ENCODE measurements at places on chromosomes 1 and 21.

DNA sequence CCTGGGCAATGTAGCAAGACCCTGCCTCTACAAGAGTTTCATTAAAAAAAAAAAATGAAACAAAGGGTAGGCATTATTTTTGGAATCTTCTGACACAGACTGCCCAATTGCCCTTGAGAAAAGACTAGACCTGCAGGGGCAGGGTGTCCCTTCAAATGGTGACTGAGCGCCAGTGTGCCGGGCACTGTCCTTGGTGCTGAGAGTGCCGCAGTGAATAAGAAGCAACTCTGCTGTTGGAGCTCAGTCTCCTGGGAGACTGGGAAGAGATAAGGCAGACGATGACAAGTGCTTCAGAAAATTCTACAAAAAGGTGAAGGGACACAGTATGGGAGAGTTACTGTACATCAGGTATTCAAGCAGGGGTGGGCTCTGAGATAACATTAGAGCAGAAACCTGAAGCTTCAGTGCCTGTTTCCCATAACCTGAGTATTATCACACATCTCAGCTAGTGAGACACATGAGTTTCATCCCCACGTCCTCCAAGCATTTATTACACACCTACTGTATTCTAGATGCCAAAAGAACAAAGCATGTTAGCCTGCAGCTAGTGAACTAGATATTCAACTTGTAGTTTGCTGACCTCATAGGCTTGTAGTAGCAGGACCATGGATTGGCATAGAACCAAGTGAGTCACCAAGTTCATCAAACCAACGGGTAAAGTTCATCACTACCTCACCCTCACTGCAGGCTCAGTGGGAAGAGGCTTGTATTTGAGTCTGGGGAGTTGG is 18.4 kb upstream of the RPL11 start:
- DNase-seq: peak; percentile 51

DNA sequence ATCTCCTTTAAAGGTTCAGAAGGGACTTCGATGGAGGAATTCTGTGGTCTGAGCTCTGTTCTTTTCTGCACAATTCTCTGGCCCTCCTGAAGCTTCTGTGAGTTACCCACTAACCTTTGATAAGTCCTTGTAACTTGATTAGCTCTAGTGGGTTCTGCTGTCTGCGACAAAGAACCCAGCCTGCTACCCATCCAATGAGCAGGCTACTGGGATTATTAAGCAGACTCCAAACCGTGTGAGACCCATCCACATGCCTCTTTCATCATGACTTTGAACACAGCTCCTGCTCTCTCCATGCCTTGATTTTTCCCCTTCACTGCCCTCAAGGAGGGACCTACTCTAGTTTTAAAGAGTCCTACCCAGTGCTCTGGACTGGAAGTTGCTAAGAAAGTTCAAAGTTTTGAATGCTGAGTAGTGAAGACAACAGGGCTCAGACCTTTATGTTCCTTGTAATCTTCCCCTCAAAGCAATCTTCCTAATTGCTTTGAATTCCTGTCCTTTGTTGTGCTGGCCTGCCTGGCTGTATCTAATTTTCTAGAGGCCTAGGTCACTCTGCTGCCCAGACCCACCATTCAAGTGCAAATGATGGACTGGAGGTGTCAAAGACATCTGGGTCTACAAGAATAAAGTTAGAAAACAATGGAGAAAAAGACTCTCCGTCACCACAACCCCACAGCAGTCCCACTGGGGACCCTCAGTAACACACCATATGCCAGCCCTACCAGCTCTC is 146.9 kb downstream of the RHOU start:
- no peak for DNase-seq

GRCh38 chr21:14488672-14489204 is 57.4 kb downstream of the SAMSN1 start:
- DNase-seq: no peak

DNA sequence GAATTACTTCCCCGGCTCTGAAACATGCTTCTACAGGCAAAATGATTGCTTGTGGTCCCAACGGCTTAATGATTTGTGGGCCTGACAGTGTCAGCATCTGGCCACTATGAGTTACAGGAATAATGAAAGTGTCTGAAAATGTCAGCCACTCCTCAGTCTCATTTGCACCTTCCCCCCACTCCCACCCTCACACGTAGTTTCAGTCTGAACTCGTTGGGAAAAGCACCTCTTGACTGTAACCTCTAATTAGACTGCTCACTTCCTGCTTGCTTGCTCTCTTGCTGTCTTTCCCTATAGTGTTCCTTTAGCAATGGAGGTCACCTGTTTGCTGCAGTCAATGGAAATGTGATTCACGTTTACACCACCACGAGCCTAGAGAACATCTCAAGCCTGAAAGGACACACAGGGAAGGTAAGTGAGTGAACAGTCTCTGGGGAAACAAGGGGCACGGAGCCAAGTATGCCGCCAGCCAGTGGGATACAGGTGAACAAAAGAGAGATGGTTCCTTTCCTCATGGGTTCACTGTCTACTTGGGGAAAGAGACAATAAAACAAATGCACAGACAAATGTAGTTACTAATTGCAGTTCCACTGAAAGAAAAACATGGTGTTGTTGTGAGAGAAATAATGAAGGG is 27.1 kb downstream of the CFAP57 start:
- peak; percentile 73 for DNase-seq

DNA sequence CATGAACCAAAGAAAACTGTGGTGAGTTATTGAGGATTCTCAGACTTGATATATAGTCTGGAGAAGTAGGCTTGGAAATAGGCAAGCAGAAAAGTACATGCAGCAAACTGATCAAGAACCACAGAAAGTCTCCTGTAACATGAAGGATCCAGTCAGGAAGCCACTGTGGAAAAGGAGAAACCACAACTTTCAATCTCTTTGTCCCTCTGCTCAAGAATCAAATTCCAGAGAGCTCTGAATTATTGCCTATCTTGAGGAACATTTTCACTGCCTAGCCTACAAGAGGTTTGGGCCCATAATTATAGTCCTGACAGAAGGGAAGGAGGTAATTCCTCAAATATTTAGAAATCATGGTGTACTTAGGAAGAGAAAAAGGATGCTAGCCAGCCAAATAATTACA is 43.0 kb upstream of the ADAMTS1 start:
- no peak for DNase-seq

DNA sequence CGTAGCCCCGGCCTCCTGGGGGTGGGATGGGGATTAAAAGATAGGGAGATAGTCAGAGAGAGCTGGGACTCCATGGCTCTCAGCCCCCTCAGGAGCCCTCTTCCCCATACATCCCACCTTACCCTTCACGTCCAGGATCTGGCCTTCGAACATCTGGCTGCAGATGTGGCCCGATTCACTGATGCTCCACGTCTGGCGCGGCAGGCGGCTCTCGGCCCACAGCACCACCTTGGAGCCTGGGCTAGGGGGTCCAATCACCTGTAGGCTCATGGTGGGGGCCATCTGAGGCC is 4.2 kb downstream of the CD52 start:
- no peak for DNase-seq

GRCh38 chr1:147561472-147561840 is 20.2 kb downstream of the BCL9 start:
- no peak for DNase-seq

DNA sequence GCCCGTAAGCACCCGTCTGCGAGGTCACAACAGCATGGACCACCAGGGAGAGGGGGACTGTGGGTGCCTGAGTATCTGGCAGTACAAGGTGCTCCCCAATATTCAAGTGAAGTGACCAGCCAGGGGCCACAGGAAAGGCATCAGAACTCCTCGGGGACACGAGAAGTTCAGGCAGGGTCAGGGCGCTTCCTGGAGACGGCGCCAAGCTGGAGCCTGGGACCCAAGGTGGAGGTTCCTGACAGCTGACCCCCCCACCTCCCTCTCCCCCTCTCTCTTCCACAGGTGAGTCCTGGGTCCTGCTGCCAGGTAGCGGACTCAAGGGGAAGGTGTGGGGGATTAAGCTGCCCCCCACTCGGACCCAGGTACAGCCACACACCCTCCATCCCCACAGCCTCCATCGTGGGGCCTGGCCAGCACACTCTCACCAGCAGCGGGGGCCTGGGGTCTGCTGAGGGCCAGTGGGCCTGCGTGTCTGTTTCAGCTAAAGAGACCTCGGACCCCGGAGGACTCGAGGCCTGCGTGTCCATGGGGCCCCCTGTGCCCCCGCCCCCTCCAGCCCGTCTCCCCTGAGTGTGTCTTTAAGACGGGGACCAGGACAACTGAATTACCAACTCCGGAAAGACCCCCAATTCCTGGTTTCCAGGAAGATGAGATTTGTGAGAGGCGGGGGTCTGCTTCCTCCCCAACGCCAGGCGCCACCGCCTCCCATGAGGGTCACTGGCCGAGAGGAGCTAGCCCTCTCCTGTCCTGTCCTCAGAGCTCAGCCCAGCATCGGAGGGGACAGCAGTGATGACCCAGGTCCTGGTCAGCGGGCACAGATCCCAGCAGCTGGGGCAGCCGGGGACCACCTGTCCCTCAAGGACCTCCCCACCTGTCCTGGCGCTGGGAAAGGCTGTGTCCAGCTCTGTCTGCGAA is 6.2 kb downstream of the TNFRSF18 start:
- DNase-seq: no peak

DNA sequence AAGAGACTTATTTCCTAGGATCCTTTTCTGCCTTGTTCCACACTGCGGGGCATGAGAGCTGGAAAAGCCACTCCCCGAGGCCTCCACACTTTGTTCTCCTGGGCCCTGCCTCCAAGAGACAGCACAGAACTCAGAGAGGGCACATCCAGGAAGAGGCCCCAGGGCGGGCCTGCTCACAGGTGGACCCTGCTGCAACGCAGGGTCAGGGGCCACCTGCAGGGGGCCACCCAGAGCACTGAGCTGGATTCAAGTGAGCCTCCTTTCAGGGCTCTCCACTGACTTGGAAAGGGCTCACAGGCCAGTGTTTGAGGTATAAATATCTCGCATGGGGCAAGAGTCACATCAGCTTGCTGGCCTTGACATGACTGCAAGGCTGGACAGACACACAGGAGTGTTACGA is 4.8 kb downstream of the RGS16 start:
- no peak for DNase-seq

- DNase-seq: no peak
Measured at GRCh38 chr1:172647987-172648386, 10.9 kb upstream of the FASLG start.

- DNase-seq: no peak
Measured at GRCh38 chr1:165841582-165842017, 14.2 kb downstream of the UCK2 start.

GRCh38 chr21:25624511-25624910 is 14.5 kb upstream of the JAM2 start:
- DNase-seq: no peak

GRCh38 chr1:167450843-167451242 is 67.5 kb downstream of the CD247 start:
- DNase-seq: no peak

DNA sequence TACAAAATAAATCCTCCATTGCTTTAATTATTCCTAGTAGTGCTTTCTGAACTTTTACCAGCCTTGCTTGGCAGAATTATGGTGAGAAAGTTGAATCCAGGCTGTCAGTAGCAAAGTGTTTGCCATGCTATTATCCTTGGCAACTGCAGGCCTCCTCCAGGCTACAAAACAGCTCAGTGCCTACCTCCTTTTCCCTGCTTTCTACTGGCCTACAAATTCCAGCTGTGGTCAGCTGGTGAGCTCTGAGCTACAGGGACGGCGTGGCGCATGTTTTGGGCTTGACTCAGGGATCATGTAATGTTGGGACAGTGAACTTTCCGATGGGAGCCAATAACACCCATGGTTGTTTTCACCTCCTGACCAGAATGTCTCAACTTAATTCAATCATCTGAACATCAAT is 456.1 kb upstream of the ADAMTS5 start:
- no peak for DNase-seq

DNA sequence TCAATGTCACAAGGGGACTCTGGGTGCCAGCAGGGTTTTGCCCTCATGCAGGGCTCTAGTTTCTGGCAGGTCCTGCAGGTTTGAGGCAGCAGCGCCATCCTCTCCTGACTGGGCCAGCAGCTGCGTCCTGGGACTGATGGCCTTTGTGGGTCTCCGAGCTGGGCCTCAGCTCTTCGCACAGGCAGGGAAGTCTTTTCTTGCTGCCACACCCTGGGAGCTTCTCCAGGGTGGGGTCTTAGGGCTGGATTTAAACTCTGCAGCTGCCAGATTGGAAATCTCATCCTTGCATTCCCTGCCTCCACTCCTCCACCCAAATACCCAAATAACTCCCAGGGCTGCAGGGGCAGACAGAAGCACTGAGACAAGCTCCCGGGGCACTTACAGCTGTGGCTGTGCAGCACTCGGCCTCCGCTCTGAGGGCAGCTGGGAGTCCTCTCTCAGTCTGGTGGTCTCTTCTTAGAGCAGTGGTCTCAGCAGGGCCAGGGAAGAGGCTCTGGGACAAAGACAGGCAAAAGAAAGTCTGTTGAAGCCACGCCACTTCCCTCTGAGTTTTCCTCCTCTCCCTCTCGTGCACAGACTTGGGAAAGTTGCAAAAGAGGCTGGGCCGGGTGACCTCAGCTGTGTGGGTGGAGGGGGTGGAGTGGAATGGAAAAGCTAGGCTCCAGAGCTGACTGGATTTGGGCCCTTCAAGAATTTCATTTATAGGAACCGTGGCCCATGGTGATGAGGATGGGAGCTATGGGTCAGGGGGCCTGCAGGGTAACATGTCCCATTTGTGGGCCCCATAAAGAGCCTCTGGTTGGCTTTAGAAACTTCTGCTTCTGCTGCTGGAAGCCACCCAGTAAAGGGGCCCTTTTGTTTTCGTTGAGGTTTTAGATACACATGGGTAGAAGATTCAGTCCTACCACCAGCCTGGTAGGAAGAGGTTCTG is at the start of gene RAB7B:
TSS of gene RAB7B (minus strand) at position 525 of the 931 bp plus-strand sequence. CDS start 9,260 bp downstream, outside the sequence.
- DNase-seq: no peak

DNA sequence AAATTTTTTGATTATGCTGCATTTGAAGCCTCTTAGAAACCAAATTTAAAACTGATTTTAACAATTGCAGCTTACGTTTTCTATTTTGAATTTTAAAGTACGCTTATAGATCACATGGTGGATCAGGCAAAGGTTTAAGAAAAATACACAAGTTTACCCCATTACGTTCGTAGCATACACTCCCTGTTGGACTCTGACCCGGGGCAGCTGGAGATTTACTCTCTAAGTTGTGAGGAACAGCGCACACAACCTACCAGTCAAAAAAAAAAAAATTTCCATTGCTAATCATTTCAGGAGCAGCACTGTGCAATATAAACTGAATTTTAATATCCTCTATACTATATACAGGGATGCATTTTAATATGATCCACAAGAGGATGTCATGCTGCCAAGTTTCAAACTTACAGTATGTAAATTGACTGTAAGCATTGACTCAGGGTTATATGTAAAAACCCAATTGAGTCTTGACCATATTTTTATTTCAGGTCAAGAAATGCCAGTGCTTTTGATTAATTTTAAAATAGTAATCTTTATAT is 20.4 kb downstream of the CSDE1 start:
- no peak for DNase-seq

Measured in GM13976 (cell line).